ENCODE measurements at places on chromosomes 12 and 14.

GRCh38 chr12:49019443-49020324, 1.1 kb upstream of the PRKAG1 start:
- DNase-seq, result peak; percentile 79

DNA sequence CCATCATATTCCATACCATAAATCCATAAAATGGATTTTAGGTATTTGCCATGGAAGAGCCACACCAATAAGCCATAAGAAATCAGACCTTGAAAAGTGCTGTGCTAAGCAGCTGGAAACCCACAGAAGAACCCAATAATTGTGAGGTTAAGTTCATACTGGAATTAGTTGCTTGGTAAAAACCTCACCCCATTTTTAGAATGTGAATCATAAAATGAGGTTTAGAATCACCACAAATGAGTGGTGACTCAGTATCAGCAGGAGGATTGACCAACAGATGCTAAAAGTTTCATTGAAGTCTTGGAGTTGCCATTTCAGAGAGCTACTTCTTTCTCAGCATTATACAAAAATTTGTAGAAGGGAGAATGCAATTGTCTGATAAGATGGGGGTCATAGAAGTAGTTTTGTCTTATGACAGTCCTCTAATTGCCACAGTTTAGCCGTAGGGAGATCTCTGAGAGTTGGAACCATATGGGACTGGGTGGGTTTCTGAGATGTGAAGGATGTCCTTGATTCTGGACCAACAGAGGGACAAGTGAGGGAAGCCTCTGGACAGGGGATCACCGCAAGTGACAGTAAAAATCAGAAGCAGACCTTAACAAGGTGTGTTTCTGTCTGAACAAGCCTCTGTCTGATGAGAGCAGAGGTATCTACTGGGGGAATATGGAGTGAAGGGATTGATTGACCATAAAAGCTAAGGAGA, 1.4 kb upstream of the STON2 start:
- DNase-seq, result no peak

GRCh38 chr12:98470469-98471082, 44.8 kb upstream of the TMPO start:
- no peak for DNase-seq

GRCh38 chr14:60164712-60165546, at the start of gene DHRS7:
TSS of gene DHRS7 (minus strand) at chr14:60165398. CDS start at chr14:60165309, 89 bp downstream.
- DNase-seq, result peak; percentile 90

DNA sequence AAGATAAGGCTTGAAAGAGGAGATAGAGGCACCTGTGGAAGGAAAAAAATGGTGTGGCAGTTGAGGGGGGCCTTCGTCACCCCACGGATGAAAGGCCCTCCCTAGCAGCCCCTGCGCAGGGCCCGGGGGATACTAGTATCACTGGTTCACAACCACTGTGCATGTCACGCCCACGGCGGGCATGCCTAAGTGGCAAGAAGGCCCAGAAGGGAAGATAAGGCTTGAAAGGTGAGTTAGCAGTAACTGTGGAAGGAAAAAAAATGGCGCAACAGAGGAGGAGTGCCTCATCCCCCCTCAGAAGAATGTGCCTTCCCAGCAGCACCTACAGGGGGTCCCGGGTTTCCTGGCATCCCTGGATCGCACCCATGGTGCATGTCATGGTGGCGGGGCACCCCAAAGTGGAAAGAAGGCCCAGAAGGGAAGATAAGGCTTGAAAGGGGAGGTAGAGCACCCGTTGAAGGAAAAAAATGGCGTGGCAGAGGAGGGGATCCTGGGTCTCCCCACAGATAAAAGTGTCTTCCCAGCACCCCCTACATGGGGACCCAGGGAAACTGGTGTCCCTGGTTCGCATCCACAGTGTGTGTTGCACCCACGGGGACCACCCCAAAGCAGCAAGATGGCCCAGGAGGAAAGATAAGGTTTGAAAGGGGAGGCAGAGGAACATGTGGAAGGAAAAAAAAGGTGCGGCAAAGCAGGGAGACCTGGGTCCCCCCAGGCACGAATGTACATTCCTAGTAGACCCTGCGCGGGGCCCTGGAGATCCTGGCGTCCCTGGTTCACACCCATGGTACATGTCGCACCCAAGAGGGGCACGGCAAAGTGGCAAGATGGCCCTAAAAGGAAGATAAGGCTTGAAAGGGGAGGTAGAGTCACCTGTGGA, 279.2 kb downstream of the ALG10 start:
- no peak for DNase-seq

GRCh38 chr14:60266021-60266937, 17.3 kb downstream of the PPM1A start:
- no peak for DNase-seq

All from GM13976 (cell line).